ENCODE measurements at places on chromosomes 3 and 15.

DNA sequence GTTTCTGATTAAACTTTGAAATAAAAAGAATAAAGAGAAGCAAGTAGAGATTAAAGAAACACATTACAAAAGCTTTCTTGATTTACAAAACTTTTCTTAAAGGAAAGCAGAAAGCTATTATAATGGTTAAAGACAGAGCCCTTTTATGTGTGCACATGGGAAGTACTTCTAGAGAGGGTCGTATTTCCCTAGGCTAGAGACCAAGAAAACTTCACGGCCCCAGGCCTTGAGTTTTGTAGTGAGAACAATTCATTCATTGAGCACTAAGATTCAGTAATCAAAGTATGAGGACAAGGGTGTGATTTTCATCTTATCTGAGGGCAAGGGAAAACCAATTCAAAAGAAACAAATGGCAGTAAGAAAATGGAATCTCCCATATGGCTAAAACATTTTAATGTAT is 854.1 kb downstream of the ROBO1 start:
- no peak for DNase-seq

GRCh38 chr3:14847613-14848541 is 29.1 kb downstream of the FGD5 start:
- DNase-seq = no peak

DNA sequence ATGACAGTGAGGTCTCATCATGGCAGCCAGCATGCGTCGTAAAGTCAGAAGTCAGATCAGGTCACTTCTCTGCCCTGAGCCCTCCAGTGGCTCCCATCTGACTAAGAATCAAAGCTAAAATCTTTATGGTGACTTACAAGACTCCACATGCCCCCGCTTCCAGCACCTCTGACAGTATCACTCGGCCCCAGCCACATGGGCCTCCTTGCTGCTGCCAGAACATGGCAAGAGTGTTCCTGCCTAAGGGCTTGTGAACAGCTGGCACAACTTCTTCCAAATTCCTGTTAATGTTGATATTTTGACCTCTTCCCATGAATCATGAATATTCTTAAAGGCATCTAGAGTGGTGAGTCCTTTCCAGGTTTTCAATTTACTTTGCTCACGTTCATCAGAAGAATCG is 20.5 kb downstream of the POLR2M start:
- DNase-seq = no peak

DNA sequence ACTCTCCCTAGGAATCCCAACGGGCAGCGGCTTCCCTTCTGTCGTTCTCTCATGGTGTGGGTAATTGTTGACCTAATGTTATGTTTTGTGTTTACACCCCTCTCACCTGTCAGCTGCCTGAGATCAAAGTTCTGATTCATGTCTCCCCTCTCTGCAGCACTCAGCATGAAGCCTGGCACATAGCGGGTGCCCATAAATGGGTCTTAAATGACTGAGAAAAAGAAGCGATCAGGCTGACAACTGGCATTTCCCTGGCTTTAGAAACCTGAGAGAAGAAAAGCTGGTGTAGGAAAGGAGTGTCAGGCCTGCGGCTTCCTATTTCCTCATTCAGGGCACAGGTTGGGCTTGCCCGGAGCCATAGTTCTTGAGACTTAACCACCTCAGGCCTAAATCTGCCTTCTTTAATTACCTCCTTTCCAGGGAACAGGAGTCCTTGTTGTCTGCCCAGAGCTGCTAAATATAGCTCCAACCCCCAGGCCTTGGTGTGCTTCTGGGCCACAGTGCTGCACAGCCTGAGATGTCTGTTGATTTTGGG is 31.8 kb downstream of the LPP start:
- DNase-seq = peak; percentile 23

- DNase-seq = no peak
Measured at GRCh38 chr3:79636372-79636771, 131.4 kb downstream of the ROBO1 start.

DNA sequence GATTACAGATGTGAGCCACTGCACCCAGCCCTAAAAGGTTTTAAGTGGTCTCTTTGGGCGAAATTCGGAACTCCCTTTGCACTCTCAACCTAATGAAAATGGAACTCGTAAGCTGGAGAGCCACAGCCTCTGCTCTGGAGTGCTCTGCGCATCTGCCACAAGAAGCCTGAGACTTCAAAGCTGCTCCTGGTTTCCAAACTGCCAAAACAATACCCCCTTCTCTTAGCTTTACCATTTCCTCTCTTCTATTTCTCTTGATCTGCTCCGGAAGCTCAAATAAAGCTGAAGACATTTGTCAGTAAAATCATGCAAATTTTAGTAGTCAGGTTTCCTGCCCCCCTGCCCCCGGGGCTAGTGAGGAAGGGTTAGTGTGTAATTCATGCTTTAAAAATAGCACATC is 312.7 kb downstream of the MFSD1 start:
- no peak for DNase-seq

GRCh38 chr3:16609927-16610580 is 4.8 kb upstream of the DAZL start:
- DNase-seq = no peak

- no peak for DNase-seq
Measured at GRCh38 chr15:51738553-51738952, 1.1 kb upstream of the LYSMD2 start.

- DNase-seq = no peak
Measured at GRCh38 chr3:195075199-195075940, 195.6 kb downstream of the XXYLT1 start.

GRCh38 chr15:48031973-48032372 is 88.8 kb upstream of the SLC24A5 start:
- no peak for DNase-seq

DNA sequence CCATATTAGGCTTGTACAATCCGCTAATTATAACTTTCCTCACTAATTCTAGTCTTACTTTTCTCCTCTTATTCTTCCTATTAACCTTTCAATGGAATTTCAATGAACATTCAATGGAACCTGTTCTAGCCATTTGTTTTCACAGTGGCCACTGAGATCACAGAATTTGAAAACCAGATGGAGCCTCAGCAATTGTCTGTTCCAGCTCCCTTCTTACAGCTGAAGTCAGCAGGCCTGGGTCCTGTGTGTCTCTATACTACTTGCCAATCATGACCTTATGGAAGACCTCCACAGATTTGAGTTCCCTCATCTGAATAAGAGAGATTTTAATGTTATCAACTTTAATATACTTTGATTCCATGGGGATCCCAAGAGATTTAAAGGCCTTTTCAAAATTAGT is 36.6 kb downstream of the TJP1 start:
- no peak for DNase-seq

DNA sequence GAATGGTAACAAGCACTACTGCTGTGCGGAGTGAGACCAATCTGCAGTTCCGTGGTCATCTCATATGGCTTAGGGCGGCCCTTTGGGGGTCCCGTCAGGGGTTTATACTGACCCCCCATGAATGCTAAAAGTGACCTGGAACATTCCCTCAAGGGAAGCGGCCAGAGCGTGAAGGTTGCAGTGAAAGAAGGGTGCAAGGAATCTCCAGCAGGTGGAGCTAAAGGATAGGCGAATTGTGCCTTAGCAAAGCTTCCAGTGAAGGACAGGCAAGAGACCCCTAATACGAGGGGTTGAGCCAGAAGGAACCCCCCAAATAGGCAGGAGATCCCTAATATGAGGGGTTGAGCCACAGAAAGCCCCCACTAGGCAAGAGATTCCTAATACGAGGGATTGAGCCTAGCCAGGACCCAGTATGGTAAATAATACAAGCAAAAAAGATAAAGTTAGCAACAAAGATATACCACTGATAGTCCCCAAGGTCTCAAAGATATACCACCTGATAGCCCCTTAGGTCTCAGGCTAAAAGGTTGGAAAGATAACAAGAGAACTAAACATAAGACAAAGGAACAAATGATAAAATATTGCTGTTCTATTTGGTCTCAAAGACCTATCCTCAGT is 32.8 kb downstream of the ZNF589 start:
- no peak for DNase-seq

DNA sequence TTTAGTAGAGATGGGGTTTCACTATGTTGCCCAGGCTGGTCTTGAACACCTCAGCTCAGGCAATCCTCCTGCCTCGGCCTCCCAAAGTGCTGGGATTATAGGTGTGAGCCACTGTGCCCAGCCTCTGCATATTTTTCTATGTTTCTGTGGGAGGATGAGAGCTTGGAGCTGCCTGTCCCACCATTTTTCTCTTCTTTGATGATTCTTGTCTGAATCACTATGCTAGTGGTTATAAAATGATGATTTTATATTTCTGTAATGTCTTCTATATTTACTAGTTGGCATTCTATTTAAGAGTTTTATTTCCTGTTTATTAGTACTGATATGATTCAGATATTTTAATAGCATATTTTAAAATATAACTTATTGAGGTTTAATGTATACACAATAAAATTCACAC is 69.7 kb downstream of the CHCHD6 start:
- no peak for DNase-seq

- DNase-seq = no peak
Measured at GRCh38 chr15:62578546-62578945, 413.5 kb upstream of the C2CD4B start.

DNA sequence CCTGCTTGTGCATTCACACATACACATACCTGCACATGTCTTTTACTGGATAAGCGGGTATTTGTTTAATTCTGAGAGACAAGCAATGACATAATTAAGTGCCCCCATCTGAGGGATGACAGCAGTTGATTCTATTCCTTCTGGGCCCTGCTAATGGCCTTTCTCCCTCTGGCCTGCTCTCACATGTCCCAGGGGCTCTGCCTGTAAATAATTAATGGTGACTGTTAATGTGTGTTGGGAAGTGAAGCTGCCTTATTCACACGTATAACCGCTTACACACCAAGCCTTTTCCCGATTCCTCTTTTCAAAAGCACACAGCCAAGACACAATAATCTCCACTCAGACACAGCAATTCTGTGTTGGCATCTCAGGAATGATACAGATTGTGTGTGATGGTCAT is 47.8 kb downstream of the LRRK1 start:
- DNase-seq = no peak

GRCh38 chr15:88218557-88219221 is 37.9 kb downstream of the NTRK3 start:
- no peak for DNase-seq

DNA sequence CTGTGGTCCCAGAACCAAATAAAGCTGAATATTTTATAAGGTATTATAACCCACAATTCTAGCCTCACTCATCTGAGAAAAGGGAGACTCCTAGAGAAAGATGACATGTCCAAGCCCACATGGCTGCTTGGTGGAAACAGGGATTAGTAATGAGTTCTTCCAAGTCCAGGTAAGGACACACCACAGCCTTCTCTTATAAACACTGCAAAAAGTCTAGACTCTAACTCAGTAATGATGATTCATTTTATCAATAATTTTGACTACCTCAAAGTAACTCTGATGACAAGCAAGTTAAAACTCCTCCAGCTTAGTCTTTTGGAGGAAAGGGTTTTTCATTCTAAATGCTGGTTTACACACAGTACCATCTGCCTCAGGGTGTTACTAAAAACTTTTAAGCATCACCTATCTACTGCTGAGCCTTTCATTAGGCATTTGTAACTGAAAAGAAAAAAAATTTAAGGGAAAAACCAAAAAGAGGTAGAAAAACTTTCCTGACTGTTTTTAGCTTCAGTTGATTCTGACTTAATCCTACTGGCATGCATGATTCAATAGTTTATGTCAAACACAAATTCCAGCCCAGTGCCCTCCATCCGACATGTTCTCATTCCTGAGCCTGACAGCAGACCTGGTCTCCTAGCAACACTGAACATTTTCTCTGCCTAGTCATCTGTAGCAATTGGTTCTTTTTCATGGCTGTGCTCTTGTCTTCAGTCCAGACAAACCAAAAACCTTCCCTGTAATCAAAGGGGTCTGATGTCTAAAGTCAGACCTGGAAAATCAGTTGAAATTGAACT is 43.9 kb downstream of the P3H2 start:
- DNase-seq = no peak

DNA sequence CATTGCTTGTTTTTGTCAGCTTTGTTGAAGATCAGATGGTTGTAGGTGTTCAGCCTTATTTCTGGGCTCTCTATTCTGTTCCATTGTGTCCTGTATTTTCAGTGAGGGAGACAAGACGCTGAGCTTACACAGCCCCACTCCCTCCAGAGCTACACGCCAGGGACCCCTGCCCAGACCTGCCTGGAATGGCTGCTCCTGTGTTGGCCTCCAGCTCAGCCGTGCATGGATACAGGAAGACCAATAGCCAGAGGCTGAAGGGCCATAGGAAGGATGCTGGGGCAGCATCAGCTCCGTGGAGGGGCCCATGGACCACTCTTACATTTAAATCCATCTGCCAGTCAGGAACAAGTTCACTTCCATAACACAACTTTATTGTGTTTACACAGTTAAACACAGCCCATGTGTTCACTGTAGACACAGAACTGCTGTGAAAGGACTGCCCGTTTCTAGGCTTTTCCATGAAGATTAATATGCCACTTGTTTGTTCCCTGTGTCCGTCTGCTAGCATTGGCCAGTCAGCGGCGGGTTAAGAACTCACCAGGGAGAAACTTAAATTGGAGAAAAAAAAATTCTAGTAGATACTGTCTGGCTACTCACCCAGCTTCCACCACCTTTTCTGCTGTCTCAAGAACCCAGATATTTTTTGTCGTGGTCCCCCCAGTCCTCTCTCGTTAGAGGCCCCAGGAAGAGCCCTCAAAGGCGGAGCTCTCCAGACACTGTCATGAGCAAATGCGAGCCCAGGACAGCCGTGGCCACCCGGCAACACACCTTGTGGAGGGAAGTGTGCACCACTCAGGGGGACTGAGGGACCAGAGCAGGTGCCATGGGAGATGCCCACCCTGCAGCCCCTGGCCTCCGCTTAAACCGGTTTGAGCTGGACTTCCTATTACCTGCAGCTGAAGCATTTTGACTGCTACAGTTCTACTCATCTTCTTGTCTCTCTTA is 142.3 kb upstream of the MEF2A start:
- DNase-seq = no peak

GRCh38 chr3:67901681-67902080 is 247.3 kb upstream of the SUCLG2 start:
- no peak for DNase-seq

- no peak for DNase-seq
Measured at GRCh38 chr15:47394286-47394809, 323.0 kb upstream of the SEMA6D start.

DNA sequence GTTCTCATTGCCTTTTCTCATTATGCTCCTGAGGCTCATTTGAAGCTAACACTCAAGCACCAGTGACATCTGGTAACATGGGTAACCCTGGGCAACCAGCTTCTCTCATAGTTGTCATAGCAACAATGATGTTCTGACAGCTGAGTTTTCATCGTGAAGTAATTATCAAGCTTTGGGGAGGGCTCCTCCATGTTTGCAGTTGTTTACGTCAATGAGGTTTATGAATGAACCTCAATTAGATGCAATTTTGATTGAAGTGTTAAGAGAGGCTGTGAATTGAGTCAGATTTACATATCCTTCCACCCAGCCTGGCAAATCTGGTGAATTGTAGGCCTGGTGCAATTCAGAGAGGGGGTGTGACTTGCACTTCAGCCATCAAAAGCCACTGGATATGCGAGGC is 119.3 kb upstream of the CHD2 start:
- peak; percentile 91 for DNase-seq

Data from NCI-H1417 treated with DMSO at 0.1 percent for 48 hours (cell line).